ENCODE measurements at places on chromosomes 6 and 20. TPM values are rescaled to one million over a fixed set of nuclear protein-coding genes. Genes with fewer than 3 reads are reported as not detected.

Gene SLC16A10
- polyA plus RNA-seq = 5.9 TPM

Gene KHDC3L
- polyA plus RNA-seq = not detected

Gene TGM2
- 44.6 TPM for polyA plus RNA-seq

GRCh38 chr6:37289931-37290330, 32.0 kb upstream of the TMEM217 start:
- no peak for DNase-seq

DNA sequence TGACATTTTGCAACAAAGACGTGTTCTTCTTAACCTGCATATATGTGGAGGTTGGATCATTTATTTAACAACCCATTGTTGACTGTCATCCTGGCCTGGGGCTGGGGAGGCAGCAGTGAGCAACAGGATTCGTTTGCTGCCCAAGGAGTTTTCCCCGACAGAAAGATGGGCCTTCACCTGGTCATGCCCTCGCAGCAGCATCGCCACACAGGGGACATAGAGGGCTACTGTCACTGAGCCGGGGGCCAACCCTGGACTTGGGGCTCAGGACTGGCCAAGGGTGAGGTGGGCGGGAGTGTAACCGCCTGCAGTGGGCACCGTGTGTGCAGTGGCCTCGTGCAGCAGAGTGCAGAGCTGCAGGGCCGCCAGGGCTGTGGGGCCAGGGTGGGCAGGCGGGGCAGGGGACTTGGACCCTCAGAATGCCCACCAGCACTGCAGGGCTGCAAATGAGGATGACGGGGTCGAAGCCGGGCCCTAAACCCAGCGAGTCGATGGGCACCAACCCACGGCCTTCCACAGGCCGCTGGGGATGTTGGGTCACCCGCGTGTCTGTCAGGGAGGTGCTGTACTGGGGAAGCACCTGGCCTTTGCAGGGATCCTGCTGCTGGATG, 11.8 kb downstream of the DUSP22 start:
- DNase-seq = no peak

- DNase-seq = no peak
Observed at GRCh38 chr6:101940391-101940790, 546.9 kb downstream of the GRIK2 start.

DNA sequence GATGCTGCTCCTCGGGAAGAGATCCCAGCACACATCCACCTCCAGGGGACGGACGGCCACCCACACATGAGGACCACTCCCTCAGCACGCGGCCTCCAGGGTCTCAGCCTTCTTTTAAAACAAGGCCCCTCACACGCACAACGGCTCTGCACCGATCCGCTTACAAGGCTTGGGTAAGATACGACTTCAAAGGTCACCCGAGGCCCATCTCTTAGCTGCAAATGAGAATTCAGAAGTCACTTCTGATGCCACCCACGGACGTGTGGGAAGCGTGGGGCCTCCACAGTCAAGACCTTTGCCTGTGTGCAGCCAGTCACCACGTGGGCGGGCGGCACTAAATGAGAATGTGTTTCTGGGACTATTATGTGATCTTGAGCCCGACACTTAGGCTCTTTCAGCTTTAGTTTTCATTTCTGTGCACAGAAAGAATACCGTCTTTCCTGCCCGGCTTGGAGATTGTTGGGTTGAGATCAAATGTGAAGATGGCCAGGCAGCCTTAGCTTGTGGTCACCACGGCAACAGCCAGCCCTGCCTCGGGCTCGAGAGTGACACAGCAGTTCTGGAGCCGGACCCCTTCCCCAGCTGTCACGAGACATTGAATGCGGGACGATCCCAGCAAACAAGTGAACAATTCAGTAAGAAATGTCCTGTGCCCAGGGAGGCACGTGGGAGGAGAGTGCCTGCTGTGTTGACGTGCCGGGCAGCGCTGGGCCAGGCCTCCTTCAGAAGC, 91.6 kb downstream of the RAMACL start:
- DNase-seq = no peak

DNA sequence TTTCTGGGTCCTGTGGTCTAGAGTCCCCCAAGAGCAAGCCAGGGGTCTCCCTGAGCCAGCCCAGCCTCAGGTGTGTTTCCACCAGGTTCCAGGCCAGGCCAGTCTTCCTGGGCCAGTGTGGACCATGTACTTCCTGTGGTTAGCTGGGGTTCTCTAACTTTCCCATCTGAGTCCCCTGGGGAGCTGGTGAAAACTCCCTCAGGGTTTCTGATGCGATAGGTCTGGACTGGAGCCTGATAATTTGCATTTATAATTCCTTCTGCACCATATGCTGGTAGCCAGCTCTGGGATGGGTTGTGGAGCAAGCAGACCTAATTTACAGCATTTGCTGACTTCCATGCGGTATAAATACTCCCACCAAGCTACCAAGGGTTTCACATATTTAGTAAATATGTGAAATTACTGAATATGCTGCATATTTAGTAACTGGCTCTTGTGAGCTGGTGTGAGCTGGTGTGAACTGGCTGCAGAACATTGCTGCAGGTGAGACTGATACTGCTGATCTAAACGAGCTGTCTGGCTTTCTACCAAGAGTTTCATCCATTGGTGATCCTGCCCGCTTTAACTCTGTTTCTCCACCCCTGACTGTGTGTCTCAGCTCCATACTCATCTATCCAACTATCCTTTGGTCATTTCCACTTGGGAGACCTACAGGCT, 62.6 kb downstream of the RIN2 start:
- DNase-seq = no peak

Data from kidney (tissue), 22 donors.